ENCODE measurements at places on chromosomes 12 and 14. TPM values are rescaled to one million over a fixed set of nuclear protein-coding genes. Genes with fewer than 3 reads are reported as not detected.

OTX2 gene
- not detected for total RNA-seq

SART3 gene
- total RNA-seq = 41.9 TPM

TCL1B gene
- total RNA-seq = not detected

AMN gene
- 0.69 TPM for total RNA-seq

GLI1 gene
- total RNA-seq = 13.8 TPM

IAPP gene
- not detected for total RNA-seq

TAS2R42 gene
- not detected for total RNA-seq

SIX4 gene
- total RNA-seq = 4.6 TPM

ETFBKMT gene
- total RNA-seq = 0.68 TPM

CD4 gene
- total RNA-seq = not detected

DLK1 gene
- total RNA-seq = 0.36 TPM

L3HYPDH gene
- total RNA-seq = 50.0 TPM

IL26 gene
- total RNA-seq = not detected

NOVA1 gene
- 5.2 TPM for total RNA-seq

PCED1B gene
- 45.6 TPM for total RNA-seq

CLEC2A gene
- total RNA-seq = not detected

IL22 gene
- not detected for total RNA-seq

C12orf56 gene
- not detected for total RNA-seq

KRT6A gene
- 0.52 TPM for total RNA-seq

PPTC7 gene
- total RNA-seq = 25.2 TPM

KCNJ8 gene
- total RNA-seq = 0.26 TPM

KRT8 gene
- total RNA-seq = 3,468 TPM

LRP1 gene
- 25.7 TPM for total RNA-seq

ENDOU gene
- not detected for total RNA-seq

ANAPC5 gene
- total RNA-seq = 97.1 TPM

KCNC2 gene
- not detected for total RNA-seq

TTC6 gene
- total RNA-seq = 0.36 TPM

ZBTB42 gene
- total RNA-seq = 3.7 TPM

PPP4R4 gene
- 0.39 TPM for total RNA-seq

CD163L1 gene
- 0.52 TPM for total RNA-seq

GPR132 gene
- 0.67 TPM for total RNA-seq

ATP6V1D gene
- 97.0 TPM for total RNA-seq

ALX1 gene
- 6.1 TPM for total RNA-seq

HDAC7 gene
- total RNA-seq = 46.4 TPM

C12orf54 gene
- total RNA-seq = not detected

SPTB gene
- total RNA-seq = 0.80 TPM

MDGA2 gene
- not detected for total RNA-seq

SRRM4 gene
- total RNA-seq = not detected

MMP14 gene
- 1.3 TPM for total RNA-seq

ITGA5 gene
- total RNA-seq = 101 TPM

TAC3 gene
- not detected for total RNA-seq
